ENCODE measurements at places on chromosomes 2 and 18.
A peak's percentile ranks its signal among the peaks of the same experiment; 100 is the strongest.

DNA sequence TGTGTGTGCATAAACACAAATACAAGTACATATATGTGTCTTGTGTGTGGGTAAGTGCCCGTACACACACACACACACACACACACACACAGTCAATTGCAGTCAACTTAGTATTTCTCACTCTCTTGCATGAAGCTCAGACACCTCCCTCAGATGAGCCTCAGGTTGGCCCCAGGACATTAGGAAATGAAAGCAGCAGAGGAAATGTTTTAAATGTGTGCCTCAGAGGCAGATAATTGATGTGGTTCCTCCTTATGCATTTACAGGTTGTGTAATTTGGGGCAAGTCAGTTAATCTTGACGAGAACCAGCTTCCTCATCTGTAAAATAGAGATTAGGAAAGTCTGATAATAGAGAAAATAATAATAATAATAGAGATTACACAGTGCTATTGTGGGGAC lies 814.0 kb upstream of the ID2 start:
- no peak for DNase-seq

DNA sequence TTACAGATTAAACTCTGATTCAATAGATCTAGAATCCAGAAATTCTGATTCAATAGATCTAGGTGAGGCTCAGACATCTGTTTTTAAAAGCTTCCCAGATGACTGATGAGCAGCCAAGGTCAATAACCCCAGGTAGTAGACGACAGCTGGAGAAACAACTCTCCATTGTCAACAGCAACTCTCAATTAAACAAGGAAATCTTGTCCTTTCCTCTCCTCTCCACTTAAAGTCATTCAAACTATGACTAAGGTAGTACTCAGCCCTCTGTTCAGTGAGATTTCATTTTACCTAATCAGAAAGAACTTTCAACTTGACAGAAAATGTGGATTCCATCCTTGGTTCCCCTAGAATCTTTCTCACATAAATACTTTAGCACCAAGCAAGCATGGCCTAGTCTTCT lies 94.6 kb upstream of the SCG2 start:
- DNase-seq, result no peak

DNA sequence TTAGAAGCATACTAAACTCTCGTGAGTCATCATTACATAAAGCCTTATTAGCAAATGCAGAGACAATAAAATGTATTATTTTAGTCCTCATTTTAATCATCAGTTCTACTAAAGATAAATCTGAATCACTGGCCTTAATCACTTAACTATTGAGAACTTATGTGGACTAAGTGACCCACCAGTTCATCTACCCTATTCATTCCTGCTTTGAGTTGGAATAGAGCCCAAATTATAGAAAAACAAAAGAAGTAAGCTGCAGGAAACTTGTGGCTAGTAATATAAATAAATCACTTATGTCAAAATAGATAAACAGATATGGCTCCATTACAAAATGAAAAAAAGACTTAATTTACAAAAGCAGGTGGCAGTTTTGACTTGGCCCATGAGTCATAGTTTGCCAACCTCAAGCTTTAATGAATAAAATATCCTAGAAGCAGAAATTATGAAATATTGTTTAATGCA lies 851.8 kb upstream of the CRIM1 start:
- DNase-seq, result no peak

DNA sequence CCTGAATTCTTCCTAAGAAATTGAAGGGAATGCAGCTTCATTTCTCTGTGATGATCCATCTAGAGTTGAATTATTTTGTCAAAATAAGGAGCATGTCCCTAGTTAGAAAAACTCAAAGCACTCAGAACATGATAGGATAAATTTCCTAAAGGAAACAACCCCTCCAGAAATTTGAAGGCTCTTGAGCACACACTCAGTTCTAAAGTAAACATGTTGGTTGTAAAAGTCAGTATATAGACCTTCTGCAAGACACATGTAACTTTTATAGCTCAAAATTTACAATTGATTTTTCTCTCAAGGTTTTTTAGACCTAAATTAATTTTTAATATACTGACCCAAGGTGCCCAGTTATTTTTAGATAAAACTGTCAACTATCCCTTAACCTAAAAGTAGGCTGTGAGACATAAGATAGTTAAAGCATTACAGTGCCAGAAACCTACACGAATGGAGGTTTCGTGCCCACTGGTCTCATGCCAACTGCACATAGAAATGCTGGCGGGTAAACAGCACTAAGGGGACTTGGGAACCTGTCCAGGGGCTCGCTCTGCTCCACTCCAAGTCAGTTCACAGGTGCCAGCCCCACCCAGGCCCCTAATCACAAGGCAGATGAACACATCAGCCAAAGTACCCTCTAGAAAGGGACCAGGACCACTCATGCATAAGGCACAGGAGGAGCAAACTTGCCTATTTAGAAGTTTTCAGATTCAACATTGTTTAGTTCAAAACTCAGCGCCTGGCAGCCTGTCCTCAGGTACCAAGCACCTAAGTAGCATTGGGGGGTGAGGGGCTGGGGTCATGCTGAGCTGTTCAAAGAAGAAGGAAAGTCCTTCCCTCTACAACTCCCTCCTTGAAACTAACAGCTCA lies 106.5 kb downstream of the SMC6 start:
- DNase-seq, result peak; percentile 68

DNA sequence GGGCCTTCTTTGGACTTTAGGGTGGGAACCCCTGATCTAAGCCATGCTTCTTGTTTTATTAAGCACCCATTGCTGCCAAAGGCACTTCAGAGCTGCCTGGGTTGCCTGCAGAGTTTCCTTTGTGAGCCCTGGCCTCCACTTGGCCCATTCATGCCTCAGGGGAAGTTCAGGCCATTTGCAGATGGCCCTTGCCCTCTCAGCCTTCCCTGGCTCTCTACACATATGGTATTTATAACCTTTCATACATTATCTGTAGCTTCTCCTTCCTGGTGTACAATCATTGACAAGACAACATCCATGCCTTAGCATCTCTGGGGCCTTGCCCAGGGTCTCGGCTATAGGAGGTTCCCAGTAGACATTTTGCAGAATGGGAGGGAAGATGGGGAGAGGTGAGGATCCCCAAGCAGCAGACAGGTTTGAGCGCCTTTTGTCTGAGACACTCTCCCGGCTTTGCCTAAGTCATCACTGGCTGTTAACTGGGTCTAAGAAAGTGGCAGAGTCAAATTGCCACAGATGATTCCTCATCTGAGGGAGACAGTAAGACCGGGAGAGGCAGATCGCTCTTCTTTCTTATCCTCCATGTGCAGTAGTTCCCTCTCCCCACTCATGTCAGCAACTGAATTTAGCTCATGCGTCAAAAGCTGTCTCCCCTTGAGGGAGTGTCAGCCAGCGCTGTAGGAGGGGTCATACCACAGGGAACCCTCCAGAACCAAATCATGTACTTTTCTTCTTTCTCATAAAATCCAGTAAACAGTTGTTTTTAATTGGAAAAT lies 2.7 kb downstream of the EHD3 start:
- DNase-seq, result no peak

DNA sequence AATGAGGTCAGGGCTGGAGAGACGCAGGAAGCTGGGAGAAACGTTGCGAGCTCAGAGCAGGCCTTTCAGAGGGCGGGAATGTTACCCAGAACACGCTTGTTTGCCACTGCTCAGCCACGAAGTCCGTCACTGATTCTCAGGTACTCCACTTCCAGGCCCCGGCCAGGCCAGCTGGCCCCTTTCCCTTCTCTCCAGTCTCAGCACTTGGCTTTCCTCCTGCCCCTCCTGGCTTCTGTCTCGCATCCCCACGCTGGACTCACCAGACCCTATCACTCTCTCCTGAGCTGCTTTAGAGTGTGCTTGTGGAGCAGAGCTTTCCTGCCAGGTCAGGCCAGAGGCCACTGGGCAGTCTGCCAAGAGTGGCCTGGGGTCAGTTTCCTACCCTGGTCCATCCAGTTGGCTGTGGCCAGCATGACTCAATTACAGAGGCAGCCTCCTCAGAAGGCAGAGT lies 151.4 kb downstream of the TWIST2 start:
- DNase-seq, result no peak

GRCh38 chr18:47404845-47405244 lies 153.4 kb upstream of the SKOR2 start:
- DNase-seq, result no peak

DNA sequence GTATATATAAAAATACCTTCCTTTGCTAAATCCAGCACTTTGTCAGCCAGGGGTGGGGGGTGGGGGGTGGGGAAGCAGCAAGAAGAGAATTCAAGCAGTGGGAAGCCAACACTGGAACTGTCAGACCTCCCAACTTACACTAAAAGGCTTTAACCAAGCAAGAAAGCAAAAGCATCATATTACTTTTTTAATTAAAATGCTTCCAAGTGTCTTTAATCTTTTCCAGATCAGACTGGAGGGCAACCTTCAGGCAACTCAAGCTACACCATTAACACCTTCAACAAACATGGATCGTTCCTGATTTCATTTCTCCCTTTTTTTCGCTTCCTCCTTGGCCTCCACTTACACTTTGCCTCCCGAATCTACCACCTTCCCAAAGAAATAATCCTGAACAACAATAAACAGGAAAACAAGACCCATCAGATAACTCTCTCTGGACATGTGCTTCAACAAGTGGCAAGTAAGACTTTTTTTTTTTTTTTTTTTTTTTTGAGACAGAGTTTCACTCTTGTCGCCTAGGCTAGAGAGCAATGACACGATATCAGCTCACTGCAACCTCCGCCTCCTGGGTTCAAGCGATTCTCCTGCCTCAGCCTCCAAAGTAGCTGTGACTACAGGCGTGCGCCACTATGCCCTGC lies 35.5 kb downstream of the ZNF521 start:
- no peak for DNase-seq

- DNase-seq, result no peak
Measured at GRCh38 chr18:21700528-21701075, 4.0 kb downstream of the ABHD3 start.

- DNase-seq, result no peak
Measured at GRCh38 chr2:145169285-145169684, 649.4 kb upstream of the ZEB2 start.

DNA sequence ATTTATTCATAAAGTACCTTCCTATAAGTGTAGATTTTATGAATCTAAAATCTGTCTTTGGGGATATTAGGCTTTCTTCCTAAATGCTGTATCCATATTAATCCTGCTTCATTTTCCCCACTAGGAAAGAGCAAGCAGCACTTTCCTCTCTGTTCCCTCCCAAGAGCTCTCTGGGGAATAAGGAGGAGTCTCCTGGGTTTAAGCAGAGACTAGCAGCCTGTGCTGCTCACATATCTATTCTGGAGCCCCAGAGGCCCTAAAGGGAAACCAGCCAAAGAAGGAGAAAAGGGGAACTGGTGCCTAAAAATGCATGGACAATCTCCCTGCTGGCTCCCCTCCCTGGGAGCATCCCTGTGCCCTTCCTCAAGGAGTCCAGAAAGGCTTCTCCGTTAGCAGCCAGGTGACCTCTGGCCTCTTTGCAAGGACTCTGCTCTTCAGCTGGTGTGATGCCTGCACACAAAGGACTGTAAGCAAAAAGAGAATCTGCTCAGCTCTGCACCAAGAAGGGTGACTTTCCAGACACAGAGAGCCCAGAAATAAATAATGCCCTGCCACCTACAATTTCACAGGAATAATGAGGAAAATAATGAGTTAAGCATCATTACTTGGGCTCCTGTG lies 270.6 kb downstream of the SS18 start:
- no peak for DNase-seq

DNA sequence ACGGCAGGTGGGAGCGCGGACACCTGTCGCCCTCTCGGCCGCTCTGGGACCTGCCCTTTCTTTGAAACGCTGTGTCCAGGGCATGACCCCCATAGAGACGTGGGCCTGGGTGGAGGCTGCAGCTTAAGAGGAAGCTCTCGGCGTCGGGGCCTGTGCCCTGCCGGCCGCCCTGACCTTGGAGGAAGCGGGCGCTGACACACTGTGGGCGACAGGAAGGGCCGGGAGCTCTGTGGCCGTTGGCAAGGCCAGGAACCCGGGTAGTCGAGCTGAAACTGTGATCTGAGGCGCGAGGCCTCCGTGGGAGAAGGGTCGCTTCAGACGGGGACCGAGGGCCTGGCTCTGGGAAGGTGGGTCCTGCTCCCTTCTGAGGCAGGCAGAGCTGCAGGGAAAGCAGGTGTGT lies 28.2 kb downstream of the KCNG2 start:
- no peak for DNase-seq

- no peak for DNase-seq
Measured at GRCh38 chr2:20207051-20207450, 17.9 kb downstream of the SDC1 start.

DNA sequence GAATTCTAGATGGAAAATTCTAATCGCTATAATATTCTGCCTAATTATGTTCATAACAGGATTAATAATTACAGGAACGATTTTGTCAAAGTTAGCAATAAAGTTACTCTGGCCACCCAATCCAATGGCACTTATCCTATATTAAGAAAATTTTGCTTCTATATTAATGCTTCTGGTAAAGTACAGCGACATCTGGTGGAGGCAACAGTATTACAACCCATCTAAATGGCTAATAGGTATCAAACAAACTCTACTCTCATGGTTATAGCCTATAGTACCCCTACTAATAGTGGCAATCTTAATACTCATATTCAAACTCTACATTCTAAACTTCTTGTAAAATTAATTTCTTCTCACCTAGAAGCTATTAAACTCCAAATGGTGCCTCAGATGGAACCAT lies 1084.7 kb upstream of the LRRTM1 start:
- no peak for DNase-seq

DNA sequence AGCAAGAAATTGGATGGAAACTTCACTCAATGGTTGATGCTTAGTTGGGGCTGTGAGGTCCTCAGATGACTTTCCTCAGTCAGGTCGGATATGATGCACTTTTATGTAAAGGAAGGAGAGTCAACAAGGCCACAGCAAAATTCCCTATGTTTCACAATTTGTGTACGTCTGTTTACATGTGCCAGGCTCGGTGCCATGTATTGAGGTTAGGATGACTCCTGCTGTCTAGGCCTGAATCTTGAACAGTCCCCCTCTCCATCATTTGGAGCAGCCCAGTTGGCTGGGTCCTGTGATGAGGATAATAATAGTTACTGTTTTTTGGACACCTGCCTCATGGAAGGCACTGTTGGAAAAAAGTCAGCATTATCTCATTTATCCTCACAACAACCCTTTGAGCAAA lies 43.1 kb downstream of the VSNL1 start:
- DNase-seq, result no peak

GRCh38 chr2:57444752-57445430 lies 601.7 kb upstream of the VRK2 start:
- no peak for DNase-seq

- no peak for DNase-seq
Measured at GRCh38 chr2:191056228-191056627, 42.3 kb upstream of the STAT1 start.

GRCh38 chr2:108919571-108920373 lies 69.2 kb downstream of the EDAR start:
- peak; percentile 21 for DNase-seq

DNA sequence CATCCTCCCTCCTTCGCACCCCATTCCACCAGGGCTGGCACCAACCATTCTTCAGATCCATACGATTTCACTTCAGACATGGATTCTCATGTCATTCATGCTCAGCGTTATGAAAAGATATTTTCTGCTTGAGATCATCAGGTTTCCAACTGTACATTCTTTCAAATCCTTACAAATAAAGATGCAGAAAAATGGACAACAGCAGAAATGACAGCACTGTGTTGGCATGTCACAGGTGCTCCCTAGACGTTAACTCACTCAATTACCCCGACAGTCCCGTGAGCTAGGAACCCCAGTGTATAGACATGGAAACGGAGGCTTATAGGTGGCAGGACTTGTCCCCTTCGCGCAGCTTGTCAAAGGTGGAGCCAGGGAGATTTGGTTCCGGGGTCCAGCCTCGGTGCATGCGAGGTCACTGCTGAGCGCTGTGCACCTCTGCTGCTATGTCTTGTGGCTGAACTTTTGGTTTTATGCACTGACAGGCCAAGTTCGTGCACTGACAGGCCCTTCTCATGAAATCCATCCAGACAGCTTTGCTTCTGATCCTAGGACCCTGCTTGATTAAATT lies 17.7 kb downstream of the FHL2 start:
- no peak for DNase-seq
